ENCODE measurements at places on chromosomes 2 and 18.

DNA sequence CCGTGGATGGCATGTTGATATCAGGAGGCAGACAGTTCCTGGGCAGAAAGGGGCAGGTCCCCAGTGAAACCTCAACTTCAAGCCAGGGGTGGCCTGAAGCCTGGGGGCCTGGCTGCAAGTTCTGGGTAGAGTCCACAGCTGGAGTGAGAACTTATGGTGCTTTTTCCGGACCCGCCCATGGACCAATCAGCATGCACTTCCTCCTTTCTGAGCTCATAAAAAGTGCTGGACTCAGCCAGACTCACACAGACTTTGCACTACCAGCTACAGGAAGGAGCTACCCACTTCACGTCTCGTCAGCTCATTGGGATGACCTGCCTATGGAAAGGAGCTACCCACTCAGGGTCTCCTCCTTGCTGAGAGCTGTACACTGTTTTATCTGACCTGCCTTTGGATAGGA, 183.1 kb upstream of the MC4R start:
- no peak for DNase-seq
- H3K4me3 ChIP-seq, result no peak overlapping the region
- peaks cover 77% of the 10 kb centered on the region for H3K27me3 ChIP-seq

- peak; percentile 8 for DNase-seq
- peak overlapping the region; percentile 31 for H3K4me3 ChIP-seq
Observed at GRCh38 chr2:289362-290089, 1.6 kb upstream of the ALKAL2 start.

- H3K36me3 ChIP-seq, result peaks cover 4% of the 10 kb centered on the region
- no peak overlapping the region for H3K27ac ChIP-seq
- no peak overlapping the region for H3K4me3 ChIP-seq
- H3K4me1 ChIP-seq, result no peaks in the 10 kb centered on the region
- DNase-seq, result no peak
Observed at GRCh38 chr2:135227386-135227785, 175.3 kb downstream of the RAB3GAP1 start.

GRCh38 chr2:151576080-151576479, 158.2 kb downstream of the NEB start:
- H3K27ac ChIP-seq, result no peak overlapping the region
- no peaks in the 10 kb centered on the region for H3K36me3 ChIP-seq
- DNase-seq, result no peak
- no peaks in the 10 kb centered on the region for H3K27me3 ChIP-seq

GRCh38 chr18:46070232-46070631, 1.8 kb downstream of the PSTPIP2 start:
- no peaks in the 10 kb centered on the region for H3K27me3 ChIP-seq
- no peak for DNase-seq
- H3K4me1 ChIP-seq, result peaks cover 35% of the 10 kb centered on the region
- peaks cover 12% of the 10 kb centered on the region for H3K36me3 ChIP-seq
- H3K4me3 ChIP-seq, result peak overlapping the region; percentile 85

- H3K27ac ChIP-seq, result no peak overlapping the region
- H3K27me3 ChIP-seq, result no peaks in the 10 kb centered on the region
- H3K4me1 ChIP-seq, result peaks cover 14% of the 10 kb centered on the region
- DNase-seq, result no peak
Observed at GRCh38 chr2:21469564-21469963, 345.8 kb downstream of the TDRD15 start.

DNA sequence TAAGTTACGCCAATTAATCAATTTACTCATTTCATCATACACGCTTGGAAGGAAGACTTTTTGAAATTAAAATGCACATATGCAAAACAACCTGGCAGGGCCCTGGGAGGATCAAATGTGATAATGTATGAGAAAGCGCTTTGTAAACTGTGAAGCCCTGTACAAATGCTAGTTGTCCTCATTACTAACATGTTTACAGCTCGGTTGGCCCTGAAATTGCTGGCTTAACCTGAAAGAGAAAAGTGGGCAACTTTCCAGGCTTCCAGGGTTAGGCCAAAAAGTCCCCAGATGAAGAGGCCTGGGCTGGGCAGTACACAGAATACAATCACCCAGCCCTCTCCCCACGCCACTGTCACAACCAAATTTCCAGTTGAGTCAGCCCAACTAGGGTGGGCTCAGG, 60.2 kb downstream of the DNMT3A start:
- peak; percentile 17 for DNase-seq
- H3K4me3 ChIP-seq, result no peak overlapping the region
- H3K27ac ChIP-seq, result no peak overlapping the region
- H3K27me3 ChIP-seq, result no peaks in the 10 kb centered on the region
- no peaks in the 10 kb centered on the region for H3K36me3 ChIP-seq
- peaks cover 23% of the 10 kb centered on the region for H3K4me1 ChIP-seq

DNA sequence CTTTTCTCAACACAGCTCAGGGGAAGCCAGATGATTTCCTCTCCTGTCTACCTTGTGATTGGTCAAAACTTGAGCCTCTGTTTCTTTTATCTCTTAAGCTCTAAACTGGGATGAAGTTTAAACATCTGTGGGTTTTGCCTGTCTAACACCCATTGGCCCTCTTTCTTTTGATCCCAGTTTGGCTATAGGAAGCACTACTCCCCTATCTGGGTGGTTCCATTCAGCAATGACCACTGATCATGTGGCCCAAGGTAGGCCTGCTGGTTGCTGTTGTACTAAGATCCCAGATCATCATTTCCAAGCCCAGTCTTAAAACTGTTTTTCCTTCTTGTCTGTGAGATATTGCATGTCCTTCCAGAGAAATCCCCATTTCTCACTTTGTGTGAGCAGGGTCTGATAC, 51.6 kb upstream of the STPG4 start:
- no peaks in the 10 kb centered on the region for H3K36me3 ChIP-seq
- H3K4me1 ChIP-seq, result peaks cover 12% of the 10 kb centered on the region
- no peak overlapping the region for H3K4me3 ChIP-seq
- no peaks in the 10 kb centered on the region for H3K27me3 ChIP-seq

Measured in MCF 10A (cell line).